ENCODE measurements at places on chromosomes 3 and 15.

DNA sequence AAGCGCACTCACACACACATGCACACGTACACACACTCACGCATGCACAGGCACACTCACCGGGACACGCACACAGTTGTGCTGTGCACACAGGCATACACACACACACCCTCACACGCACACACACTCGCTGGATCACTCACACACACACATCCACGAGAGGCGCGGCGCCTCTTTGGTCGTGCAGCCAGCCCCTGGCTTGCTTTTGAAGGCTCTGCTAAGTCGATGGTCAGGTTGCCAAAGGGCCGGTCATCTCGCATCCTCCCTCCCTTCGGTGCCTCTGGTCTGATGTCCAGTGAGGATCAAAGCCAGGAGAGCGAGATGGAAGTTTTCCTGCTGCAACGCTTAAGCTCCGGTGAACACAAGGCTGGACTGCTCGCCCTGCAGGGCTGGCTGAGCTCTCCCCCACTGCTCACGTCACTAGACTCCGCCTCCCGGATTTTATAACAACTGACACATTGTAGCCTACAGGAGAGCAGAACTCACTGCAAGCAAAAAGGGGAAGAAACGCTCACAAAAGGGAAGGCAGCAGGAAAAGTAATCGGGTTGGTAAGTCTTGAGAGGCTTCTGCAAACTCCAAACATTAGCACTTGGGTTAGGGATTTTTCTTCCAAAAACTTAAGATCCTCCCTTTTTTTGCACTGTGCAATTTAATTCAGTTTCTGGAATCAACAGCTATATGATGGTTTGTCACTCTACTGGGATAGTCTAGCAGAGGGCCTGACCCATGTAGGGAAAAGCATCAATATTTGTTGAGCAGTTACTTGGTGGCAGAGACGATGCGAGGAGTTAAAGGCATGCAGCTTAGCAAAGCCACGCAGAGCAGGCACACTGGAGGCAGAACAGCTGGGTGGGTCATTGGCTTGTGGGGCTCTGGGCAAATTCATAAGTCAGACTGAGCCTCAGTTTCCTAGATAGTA is at the start of gene SRGAP3:
TSS of gene SRGAP3 (minus strand) at position 374 of the 920 bp plus-strand sequence. CDS start 695 bp downstream, outside the sequence.
- DNase-seq = peak; percentile 85

DNA sequence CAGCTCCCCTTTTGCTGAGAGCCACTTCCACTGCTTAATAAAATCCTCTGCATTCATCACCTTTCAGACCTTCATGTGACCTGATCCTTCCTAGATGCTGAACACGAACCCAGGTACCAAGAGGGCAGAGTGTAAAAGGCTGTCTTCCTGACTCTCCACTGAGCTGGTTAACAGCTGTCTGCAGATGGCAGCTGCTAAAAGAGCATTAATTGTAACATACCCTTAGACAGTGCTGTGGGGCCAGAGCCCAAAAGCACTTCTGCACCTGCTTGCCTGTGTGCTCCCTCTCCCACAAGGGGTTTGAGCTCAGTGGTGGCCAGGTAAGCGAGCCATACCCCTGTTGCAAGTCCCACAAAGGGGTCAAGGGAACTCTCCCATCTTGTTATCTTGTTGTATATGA is 187.3 kb downstream of the UBE2E2 start:
- no peak for DNase-seq

GRCh38 chr3:159922193-159922840 is 66.3 kb upstream of the IL12A start:
- DNase-seq = no peak

DNA sequence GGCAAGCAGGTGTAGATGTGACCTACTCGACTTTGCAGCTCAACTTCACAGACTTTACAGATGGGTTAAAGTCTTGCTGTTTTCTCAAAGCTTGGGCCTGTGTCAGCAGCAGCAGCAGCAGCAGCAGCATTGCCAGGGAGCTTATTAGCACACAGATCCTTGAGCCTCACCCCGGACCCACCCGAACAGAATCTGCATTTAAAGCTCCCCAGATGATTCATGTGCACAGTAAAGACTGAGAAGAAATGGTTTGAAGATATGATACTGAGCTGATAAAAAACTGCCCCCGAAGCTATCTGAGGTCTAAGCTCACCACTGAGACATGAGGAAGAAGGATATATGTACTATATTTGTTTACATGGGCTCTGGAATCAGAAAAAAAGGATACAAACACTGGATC is 231.7 kb downstream of the ARPP21 start:
- no peak for DNase-seq

- no peak for DNase-seq
Measured at GRCh38 chr3:27186013-27186412, 183.2 kb downstream of the NEK10 start.

- DNase-seq = no peak
Measured at GRCh38 chr3:105495021-105495420, 128.3 kb downstream of the ALCAM start.

DNA sequence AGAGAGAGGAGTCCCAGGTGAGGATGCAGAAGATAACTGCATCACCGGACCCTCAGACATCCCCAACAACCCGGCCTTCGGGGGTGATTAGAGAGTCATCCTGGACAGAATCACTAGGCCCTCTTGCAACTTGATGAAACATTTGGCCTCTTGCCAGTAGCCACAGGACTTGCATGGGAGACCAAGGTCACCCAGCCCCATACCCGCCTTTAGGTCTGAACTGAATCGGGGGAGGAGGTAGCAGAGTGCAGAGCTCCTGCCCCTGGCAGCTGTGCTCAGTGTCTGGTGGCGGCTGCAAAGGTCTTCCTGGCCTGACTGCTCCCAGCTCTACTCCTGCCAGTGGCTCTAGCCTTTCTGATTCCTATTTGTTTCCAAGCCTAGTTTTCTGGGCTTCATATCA is 12.4 kb downstream of the PIF1 start:
- DNase-seq = no peak

DNA sequence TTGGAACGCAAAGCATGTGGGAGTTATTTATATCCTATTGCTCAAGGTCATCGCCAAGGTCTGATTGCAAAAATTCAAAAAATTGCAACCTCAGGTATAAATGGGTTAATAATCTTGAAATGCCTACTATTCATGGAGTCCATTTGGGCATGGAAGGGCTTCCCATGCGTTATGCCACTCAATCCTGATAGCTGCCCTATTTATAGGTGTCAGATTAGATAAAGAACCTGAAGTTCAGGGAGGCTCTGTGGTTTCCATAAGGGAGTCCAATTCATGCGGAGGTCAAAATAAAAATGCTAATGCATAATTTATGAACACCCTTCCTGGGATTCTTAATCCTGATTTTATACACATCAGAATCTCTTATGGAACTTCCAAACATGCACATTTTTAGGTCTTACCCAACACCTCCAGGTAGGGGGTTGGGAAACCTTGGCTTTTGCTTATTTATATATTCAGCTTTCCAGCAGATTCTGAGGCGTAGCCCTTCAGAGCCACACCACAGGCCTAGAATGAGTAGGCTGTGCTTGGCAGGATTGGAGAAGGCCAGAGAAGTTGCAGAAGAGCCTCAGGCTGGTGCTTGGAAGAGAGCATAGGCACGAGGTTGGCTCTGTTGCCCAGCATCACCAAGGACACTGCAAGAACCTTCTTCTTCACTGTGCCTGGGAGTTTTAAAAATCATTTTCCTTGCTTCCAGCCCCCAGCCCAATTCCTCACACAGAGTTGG is 324.4 kb upstream of the CFAP20DC start:
- no peak for DNase-seq

DNA sequence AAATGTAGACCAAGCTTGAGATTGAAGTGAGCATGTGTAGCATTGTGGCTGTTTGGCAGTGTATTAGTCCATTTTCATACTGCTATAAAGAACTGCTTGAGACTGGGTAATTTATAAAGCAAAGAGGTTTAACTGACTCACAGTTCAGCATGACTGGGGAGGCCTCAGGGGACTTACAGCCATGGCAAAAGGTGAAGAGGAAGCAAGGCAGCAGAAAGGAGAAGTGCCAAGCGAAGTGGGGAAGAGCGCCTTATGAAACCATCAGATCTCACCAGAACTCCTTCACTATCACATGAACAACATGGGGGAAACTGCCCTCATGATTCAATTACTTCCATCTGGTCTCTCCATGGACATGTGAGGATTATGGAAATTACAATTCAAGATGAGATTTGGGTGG is 8.6 kb upstream of the CERS3 start:
- DNase-seq = no peak

All from left renal cortex interstitium (tissue), 4 donors.